Stimulated activated CD4-positive, alpha-beta T cell treated with anti-CD3 and anti-CD28 coated beads, Interleukin-12 subunit alpha, Interleukin-12 subunit beta, amount 100 ng/mL, for 48 hours (primary cell): ENCODE measurements at places on chromosomes 11 and 22.

DNA sequence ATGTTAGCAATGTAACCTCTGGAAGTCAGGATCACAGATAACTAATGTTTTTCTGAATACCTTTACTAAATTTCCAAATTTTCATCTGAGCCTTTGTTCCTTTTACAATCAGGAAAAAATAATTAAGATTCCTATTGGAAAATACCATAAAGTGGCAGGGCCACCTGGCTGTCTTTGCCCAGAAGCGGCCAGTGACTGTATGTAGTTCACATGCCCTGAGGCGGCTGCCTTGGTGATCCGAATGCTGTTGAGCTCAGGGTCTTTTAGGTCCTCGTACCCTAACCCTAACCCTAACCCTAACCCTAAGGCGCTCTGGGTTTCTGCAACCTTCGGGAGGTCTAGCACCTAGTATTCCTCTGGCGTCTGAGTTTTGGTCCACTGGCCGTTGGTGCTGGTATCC, 8.5 kb upstream of the ARFGAP3 start:
- no peak for DNase-seq

DNA sequence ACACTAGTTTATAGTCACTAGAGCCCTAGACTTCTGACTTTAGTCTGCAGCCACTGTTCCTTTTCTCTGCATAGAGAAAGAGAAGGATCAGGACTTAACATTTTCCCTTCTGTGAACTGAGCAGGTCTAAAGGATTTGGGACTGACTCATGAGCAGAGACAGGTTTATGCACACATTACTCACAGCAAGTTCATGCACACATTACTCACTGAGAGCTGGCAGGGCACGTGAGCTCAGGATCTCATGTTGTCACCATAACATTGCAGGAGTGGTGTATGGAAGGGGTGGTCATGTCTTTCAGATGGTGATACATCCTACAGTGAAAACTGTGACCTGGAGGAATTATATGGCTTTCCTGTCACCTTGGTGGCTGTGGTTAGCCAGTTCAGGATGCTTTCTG, 56.4 kb downstream of the CEP164 start:
- no peak for DNase-seq

DNA sequence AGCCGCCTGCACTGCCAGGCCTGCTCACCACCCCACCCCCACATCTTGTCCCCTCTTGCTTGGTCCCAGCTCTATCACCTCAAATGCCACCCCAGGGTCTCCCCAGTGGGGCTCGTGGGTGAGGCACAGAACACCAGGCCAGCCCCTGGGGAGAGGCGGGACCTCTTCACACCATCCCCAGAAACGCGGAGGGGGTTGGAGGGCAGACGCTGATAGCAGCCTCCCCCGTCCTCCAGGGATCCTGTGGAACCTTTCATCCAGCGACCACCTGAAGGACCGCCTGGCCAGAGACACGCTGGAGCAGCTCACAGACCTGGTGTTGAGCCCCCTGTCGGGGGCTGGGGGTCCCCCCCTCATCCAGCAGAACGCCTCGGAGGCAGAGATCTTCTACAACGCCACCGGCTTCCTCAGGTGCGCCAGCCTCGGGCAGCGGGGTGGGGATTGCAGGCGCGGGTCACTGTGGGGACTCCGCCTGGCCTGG, 5.8 kb downstream of the PKP3 start:
- DNase-seq, result no peak

DNA sequence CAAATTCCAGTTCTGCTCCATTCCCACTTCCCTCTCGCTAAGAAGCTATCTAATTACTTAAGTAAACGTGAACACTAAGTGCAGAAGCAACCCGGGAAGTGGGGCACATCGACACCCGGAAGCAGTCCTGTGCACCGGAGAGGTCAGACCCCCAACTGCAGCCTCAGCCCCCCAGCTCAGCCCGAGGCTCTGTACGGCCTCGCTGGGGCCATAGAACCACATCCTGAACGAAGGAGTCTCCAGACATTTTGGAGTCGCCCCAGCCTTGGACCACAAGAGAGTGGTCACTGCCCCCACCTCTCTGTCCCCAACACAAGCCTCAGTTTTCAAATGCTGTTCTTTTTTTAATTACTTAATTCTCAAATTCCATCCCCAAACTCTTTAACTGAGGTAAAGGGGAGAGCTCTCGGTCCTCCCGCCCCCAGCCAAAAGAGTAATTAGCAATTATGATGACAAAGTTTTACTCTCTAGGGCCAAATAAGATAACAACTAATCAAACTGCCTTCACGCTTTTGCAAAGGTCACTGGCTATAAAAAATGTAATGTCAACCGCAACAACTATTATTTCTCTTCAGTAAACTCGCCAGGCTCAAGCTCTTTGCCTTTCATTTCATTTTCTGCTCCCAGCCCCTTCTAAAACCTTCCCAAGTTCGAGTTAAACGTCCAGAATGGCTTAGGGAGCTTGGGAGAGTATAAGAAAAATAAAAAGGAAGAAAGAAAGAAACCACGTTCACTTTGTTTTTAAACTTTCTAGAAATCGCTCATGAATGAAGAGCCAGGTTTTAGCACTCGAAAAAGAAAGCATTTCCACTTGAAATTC, 2.2 kb downstream of the PAX6 start:
- no peak for DNase-seq

- no peak for DNase-seq
These were observed 37.6 kb downstream of the ATXN10 start for GRCh38 chr22:45709060-45709739.

DNA sequence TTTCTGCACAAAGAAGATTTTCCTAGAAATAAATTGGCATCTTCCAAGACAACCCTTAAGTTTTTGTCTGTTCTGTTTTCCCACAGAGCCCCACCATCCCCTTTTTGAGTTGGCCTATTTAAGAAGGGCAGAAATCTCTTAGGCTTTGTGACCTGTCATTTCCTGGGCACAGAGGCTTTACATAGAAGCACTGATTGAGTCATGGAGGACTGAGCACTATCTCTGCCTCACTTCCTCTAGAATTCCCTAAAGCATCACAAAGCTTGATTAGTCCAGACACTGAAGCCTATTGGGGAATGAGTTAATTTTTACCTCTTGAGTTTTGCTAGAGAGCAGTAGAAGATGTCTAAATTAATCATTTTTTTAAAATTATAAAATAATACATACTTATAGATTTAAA, 25.4 kb downstream of the TRIM44 start:
- no peak for DNase-seq

GRCh38 chr22:39966470-39966869, 6.3 kb downstream of the TMA7B start:
- DNase-seq, result no peak

DNA sequence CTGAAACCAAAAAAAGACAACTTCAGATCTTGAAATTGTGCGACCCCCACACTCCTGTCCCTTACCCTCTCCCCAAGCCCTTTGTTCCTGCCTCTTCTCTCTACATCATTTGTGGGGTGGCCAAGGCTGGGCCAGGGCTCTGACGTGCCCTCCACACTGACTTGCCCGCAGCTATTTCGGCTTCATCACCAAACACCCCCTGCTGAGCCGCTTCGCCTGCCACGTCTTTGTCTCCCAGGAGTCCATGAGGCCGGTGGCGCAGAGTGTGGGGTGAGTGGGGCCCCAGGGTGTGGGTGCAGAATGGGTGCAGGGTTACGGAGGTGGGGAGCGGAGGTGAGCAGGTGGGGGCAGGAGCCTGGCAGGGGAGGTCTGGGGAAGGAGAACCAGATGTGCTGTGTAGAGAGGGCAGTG, 9.5 kb downstream of the MAPK8IP2 start:
- no peak for DNase-seq

DNA sequence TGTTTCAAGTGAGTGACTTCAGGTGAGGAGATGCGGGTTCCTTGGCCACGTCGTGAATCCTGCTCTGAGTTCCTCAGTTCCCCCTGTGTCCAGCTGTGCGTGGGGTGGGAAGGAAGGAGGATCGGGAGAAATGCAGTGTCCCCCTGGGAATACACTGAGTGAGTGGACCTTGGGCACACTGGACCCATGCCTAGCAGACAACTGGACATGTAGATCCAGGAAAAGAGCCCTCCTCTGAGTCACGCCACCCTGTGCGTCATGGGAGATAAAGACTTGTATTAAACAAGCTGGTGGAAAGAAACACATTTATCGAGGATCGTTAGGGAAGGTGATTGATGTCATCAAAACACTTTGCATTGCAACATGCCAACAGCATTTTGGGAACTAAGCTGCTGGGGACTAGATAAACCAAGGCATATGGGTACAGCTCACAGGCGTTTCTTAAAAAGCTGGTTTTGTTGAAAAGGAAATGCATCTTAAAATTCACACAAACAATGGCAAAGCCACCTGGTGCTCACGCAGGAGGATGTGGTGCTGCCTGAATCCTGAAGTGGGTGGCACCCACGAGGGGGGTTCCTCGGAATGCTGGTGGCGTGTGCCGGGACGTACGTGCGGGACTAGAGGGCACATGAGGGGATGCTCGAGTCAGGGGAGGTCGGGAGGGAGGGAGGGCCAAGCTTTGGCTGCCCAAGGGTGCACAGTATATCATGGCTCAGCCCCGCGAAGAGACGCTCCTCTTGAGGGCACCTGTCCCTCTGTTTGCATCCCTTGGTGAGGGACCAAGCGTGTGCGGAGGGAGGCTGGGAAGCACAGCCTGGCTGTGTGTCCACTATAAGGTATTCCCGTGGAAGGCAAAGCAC, 303.5 kb downstream of the TBC1D22A start:
- no peak for DNase-seq

DNA sequence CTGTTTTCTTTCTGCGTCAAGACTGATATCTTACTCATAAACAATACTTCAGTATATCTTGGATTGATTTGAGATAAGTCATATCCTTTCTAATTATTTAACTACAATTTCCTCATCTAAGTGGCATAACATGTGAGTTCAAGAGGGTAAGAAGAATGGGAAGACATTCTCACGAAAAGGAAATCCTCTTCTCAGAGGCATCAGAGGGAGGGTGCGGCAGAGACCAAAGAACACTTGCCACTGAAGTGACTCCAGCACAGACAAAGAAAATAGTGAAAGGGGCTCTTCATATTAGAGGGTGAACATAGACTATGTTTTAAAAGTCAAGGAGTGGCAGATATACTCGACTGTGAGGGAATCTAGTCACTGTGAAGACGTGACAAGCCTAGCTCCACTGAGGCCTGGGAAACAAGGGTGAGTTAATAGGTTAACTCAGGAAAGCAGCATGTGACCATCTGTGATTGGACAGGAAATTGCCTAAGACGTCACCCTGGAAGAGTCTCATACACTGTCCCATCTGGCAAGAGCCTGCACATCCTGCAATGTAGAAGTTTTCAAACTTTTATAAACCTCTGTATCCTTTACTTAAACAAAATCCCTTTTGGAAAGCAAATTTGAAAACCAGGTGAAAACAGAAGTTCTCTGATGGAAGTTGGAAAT, 1.9 kb upstream of the MMP1 start:
- no peak for DNase-seq

- no peak for DNase-seq
These were observed 69.3 kb downstream of the RAB38 start for GRCh38 chr11:88105951-88106350.

DNA sequence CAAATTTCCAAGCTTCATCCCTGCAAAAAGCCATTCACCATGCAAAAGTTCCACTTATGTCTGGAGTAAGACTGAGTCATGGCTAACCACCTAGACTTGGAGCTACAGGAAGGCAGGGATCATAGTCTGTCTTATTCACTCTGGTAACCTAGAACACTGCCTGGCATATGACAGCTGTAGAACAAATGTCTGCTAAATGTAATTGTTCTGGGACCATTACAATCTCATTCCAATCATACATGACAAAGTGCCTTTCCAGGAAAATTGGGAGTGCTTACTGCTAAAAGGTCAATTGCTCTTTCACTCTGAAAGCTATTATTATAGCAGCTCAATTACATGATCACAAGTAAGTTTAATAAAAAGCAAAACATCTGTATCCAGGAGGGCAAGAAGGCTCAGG, 99.1 kb upstream of the CHRM4 start:
- no peak for DNase-seq

DNA sequence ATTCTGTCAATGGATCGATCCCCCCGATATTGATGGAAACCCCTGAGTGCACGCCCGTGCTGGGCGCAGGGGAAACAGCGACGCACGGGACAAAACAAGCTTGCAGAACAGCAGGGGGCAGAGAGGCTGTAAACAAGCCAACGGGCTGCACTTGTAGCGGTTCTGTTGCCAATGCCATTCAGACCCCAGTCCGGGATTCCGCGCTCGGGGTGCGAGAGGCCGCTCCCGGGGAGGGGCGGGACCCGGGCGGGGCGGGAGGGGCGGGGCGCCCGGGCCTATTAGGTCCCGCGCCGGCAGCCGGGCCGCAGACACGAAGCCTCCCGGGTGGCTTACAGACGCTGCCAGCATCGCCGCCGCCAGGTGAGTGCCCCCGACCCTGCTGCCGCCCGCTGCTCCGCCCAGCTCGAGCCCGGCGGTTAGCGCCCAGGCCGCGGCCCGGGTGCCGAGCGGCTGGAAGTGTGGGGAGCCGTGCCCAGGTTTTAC, at the start of gene BIK:
Gene BIK, plus strand, starts transcription at position 307 of the 483 bp plus-strand sequence. CDS start 13,273 bp downstream, outside the sequence.
- DNase-seq, result no peak

DNA sequence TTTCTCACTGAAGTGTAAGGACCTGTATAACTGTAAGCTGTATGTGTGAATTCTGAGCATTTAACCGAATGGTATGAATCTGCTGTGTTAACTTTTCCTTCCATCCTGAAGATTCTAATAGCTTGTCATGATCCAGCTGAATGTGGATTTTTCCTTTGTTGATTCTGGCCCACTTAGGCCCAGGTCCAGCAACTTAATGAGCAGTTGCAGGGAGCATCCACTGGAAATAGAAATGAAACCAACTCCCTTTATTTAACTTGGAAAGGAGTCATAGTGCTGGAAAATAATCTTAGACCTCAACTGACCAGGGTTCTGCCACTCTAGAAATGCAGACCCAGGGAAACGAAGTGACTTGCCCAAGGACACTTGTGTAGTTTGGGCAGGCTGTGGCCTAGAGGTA, 142.3 kb upstream of the MTNR1B start:
- no peak for DNase-seq

- DNase-seq, result no peak
These were observed 346.0 kb upstream of the NCAM1 start for GRCh38 chr11:112615238-112615637.

GRCh38 chr11:118226296-118226695, 1.5 kb upstream of the JAML start:
- DNase-seq, result no peak

GRCh38 chr22:42375982-42376381, 56.2 kb downstream of the NFAM1 start:
- no peak for DNase-seq
